Stimulated activated CD4-positive, alpha-beta T cell treated with anti-CD3 and anti-CD28 coated beads, Interleukin-15, amount 100 ng/mL, for 1 hour (primary cell): ENCODE measurements at places on chromosomes 1 and 21.
A peak's percentile ranks its signal among the peaks of the same experiment; 100 is the strongest.

- DNase-seq = no peak
These were observed 588.8 kb downstream of the PLA2G4A start for GRCh38 chr1:187417520-187417919.

- DNase-seq = no peak
These were observed 5.4 kb upstream of the ALG6 start for GRCh38 chr1:63362073-63362472.

DNA sequence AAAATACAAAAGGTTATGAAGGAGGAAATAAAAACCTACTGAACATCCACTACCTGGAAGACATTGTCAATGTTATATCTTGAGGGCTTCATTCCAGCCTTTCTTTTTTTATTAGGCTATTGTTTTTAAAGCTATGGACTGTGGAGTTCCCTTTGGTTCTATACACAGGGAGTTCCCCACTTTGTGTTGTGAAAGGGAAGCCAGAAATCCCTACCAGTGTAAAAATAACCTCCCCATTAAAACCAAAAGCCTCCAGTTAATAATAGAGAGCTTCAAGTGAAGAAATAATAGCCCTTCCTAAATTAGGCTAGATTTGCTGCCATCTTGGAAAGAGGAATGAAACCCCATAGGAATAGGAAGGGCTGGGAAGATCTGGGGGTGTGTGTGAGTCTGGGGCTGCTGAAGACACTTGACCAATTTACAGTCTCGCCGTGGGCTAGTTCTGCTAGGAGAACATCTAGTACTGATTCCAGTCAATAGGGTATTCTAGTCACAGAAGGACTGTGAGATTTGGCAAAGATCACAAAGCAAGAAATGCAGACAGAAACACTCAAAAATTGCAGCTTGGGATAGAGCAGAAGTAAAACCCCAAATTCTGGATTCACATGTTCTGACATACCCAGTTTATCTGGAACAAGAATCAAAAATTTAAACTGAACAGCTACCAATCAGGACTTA, 32.4 kb upstream of the PTGFRN start:
- no peak for DNase-seq

DNA sequence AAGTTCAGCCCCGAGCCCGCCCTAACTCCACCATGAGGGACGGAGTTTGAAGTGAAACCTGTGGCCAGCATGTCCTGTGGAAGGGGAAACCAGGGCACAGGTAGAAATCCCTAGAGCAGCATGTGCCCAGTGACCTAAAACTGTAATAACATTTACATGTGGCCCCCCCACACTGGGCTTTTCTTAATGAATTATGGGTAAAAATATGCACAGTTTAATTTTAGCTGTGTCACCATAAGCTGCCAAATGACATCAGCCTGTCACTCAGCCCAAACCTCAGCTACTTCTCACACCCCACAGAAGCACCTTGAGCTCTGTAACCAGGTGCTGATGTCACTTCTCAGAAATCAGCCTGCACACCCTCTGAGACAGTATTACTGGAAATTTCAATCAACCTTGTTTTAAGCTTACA, 50.0 kb upstream of the SLC19A1 start:
- DNase-seq = peak; percentile 27

DNA sequence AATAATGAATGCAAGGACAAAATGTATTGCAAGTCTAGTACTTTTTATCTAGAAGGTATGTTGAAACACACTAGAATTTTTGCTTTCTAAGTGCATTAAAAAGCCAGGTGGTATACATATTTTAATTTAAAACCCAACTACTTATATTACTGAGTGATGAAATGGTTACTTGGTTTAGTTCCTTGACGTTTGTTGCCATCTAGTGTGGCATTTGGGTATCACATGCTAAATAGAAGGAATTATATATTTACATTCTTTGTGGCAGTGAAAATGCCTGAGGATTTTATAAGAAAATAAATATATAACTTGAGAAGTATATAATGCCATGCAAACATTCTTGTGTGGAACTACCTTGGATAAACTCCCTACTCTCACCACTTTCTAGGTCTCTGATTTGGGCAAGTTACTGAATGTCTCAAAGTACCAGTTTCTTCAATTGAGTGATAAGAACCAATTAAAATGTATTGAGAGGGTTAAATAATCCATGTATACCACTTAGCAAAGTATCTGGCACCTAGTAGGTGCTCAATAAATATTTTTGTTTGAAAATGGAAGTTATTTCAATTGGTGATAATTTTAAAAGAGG, 69.6 kb downstream of the SDCCAG8 start:
- DNase-seq = no peak
